Activated CD8-positive, alpha-beta memory T cell treated with anti-CD3 and anti-CD28 coated beads, Interleukin-2, amount 50 U/mL, for 48 hours (primary cell): ENCODE measurements at places on chromosomes 1 and 21.

DNA sequence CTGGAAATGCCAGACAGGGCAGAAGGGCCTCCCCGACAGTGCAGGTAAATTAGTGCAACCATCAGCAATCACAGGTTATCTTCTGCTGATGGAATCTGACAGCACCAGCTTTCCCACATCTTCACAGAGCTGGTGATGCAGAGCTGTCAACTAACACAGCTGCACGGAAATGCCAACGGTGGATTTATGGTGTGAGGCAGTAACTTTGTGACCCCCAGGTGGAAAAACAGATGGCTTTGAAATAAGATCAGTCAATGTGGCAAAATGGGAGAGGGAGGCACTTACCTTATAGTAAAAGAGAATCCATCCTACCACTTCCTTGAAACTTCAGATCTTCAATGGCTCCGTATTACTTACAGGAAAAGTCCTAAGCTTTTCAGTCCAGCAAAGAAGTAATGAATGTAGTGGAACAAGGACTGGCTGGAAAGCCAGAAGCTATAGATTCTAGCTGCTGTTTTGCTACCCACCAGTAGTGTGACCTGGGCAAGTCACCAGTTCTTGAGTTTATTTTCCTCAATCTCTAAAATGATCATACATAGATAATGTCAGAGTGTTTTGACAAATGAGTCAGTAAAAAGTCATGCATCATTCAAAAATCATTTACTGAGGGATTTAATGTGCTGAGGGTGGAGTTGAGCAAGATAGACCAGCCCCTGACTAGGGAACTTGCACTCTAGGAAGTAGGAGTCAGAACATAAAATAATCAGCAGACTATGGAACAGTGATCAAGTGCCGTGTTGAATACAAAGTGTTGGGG, 245.7 kb upstream of the JUN start:
- no peak for DNase-seq

DNA sequence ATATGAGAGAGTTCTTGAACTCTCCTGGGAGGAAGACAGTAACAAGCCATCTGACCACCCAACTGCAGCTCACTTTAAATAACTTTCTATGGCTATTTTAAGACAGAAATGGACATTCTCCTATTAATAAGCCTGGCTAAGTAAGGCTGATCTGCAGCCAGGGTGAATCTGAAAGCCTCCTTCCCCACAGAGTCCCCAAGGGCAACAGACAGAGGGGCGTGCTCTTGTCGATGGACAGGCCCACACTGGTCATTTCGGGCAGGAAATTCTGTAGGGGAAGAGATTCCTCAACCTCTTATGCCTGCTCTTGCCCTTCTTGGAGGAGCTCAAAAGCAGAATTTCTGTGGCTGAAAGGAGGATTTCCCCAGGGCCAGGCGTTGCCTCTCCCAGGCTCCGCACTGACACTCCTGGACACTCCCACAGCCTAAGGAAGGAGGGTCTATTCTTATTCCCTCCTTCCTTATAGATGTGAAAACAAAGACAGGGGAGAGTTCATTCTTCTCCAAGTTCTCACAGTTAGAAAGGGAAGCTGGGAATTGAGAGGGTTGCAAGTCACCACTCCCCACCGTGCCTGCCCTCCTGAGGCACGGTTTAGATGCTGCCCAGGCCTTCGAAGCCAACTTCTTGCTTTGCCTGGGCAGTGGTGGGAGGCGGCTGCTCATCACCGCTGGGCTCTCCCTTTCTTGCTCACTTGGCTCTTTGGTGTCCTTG, 17.9 kb upstream of the KANK4 start:
- DNase-seq, result no peak

DNA sequence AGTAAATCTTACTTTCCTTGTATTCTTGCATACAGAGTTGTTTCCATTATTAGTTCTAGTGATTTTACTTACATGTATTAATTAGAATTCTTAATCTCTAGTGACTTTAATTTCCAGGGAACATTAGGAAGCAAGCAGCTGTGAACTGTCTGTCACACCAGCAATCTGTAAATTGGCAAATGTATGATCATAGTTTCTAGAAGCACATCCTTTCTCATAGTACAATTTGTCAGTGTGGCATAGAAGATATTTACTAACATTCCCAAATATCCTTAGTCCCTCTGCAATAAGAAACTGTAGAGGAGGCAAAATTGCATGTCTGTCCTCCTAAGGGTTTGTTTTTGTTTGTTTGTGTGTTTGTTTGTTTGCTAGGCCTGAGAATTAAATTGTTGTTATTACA, 17.0 kb upstream of the FMO1 start:
- DNase-seq, result no peak

DNA sequence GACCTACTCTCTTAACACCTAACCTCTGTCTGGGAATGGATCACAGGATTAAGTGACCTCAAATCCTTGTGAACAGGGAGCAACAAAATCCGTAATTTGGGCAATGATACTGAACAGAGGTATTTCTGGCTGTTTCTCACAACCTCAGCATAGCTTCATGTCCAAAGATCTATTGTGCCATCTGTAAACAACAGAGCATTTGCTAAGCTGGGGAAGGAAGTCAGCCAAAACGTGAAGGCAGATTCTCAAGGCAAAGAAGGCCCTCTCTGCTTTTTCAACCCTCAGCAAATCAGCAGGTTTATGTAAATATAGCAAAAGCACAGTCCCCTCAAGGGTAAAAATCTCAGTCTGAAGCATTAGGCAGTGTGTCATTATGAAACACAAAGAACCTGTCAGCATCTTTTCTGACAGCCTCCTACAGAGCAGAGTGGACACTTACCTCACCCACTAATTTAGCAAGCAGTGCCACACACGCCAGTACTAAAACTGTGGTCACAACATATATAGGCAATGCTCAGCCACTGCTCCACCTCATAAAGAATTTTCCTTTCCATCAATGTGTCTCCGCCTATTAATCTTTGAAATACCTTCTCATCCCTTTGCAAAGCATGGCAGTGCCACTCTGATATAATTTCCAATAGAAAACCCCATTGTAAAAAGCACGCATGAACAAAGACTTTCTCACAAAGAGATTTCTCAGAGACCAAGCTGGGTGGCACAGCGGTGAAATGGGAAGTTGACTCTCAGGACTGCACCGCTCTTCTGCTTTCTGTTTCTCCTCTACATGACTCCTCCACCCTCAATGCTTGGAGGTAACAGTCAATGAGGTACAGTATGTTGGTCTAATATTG, 188.0 kb downstream of the RERE start:
- no peak for DNase-seq

DNA sequence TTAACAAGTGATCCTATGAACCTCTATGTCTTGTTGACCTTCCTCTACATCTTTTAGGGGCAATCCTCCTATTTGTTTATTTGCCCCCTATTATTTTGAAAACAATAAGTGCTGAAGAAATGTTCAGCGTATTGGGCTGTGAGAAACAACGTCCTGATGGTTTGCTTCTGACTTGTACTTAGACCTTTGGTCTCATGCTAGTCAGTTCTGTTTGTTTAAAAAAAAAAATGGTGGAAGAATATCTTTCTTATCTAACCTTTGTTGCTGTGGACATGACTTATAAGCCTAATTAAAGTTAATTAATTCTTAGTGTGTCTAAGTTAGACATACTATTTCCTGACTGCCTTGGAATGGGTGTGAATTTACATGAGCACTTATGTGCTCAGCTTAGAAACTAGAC, 20.7 kb downstream of the ATP1A1 start:
- no peak for DNase-seq

DNA sequence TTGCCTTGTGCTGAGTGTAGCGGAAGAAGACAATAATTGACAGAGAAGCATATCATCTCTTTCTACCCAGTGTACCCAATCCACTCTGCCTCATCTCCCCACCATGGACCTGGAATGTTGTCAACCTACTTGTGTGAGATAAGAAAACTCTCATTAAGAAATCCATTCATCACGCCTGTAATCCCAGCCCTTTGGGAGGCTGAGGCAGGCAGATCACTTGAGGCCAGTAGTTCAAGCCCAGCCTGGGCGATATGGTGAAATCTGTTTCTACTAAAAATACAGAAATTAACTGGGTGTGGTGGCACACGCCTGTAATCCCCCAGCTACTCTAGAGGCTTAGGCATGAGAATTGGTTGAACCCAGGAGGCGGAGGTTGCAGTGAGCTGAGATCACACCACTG, 209.6 kb downstream of the PBX1 start:
- no peak for DNase-seq

DNA sequence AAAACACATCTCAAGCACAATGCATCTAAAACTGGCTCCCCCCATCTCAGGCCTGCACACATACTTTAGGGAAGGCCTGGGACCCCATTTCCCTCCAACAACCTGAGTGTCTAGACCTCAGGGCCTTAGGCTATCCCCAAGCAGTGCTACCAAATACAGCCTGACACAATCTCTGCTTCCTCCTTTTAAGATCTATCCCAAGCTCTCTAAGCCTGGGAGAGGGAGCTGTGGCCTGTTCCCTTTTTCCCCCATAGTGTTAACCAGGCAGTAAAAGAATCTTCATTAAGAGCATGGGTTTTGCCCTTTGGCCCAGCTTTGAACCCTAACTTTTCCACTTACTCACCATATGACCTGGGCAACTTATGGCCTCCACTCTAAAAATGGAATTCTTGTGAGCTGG, 10.8 kb upstream of the COL8A2 start:
- DNase-seq, result no peak

GRCh38 chr1:154758346-154758745, 111.7 kb downstream of the KCNN3 start:
- peak; percentile 48 for DNase-seq

DNA sequence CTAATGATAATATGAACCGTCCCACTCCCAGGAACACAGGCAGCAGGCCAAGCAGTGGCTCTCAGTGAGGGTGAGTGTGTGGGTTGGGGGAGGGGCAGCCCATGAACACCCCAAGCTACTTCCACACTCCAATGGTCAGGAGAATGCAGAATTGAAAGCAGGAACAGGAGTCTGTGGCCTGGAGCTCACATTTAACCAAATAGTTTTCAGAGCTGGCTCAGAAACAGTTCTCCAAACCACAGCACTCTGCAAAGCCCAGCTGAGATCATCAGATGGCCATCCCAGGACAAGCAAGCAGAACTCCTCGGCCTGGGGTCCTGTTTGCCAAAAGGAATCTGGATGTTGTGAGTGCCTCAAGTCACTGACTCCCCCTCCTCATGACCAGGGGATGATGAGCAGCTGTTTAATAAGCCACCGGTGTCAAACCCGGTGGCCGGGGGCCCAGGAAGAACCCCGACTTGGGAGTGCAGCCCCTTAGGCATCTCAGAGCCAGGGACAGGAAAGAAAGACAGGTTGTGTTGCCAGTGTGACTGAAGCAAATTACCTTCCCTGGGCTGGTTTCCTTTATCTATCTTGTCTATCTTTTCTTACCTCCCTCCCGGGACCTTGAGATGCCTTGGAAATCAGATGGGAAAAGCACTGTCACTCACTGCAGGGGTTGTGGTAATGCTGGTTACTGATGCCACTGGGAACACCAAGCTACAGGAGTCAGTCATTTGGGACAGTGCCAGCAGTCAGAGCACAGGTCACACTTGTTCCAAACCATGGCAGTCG, 20.4 kb downstream of the DEGS1 start:
- no peak for DNase-seq

DNA sequence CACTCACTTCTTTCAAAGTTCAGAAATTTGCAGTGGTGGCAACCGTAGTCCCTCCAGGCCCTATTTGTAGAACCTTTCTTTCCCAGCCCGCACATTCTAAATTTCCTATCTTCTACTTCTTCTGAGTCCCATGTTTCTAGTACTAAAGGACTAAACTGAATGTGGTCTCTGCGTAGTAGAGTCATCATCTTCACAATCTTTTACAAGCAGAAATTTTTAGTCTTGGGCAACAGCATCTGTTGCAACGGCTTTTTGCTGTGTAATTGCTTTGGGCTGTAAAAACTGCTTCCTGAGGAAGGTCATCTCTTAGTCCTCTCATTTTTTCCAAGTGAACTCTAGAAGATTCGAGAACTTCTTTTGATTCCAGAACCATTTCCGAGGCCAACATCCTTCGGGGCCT, 23.9 kb downstream of the VAV3 start:
- DNase-seq, result no peak

GRCh38 chr1:204714861-204715511, 29.4 kb upstream of the LRRN2 start:
- DNase-seq, result no peak

- no peak for DNase-seq
These were observed 16.5 kb upstream of the HIVEP3 start for GRCh38 chr1:41935226-41935625.

DNA sequence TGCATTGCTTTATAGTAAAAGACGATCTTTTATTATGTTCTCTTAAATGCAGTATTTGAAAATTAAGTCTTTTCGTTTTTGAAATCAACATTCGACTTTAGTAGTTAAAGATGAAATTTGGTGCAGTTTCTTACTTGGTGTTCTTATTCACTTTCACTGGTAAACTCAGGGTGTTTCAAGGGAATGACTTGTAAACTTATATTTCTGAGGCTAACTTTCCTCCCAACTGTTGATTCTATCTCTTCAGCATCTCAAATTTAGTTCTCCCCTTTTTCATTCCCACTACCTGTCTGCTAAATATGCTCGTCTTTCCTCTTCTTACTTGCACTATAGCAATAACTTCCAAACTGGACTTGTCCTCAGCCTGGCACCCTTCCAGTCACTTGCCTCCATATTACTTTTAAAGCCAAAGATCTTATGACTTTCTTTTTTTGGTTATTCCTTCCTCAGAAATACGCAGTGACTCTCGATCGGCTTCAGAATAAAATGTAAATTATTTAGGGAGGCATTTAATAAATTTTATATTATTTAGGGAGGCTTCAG, 988 bp downstream of the SLC35A3 start:
- no peak for DNase-seq

- DNase-seq, result peak; percentile 20
These were observed 12.6 kb downstream of the S100A11 start for GRCh38 chr1:152024223-152024622.

GRCh38 chr1:113784104-113784779, 25.0 kb upstream of the PHTF1 start:
- no peak for DNase-seq

DNA sequence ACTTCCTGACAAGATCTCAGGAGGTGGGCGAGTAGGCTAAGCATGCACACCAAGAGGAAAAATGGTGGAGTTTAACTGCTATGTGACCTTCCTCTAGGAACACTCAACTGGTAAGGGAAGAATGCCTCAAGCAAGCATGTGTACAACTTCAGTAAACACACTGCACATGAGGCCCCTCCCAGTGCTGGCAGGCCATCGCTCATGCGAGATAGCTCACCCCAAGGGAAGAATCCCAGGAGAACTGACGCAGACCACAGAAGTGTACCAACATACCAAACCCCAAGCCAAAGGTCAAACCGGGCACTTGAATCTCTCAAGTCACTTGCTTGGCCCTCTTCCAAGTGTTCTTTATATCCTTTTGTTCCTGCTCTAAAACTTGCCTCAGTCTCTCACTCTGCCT, 40.5 kb upstream of the GALNT2 start:
- DNase-seq, result no peak

DNA sequence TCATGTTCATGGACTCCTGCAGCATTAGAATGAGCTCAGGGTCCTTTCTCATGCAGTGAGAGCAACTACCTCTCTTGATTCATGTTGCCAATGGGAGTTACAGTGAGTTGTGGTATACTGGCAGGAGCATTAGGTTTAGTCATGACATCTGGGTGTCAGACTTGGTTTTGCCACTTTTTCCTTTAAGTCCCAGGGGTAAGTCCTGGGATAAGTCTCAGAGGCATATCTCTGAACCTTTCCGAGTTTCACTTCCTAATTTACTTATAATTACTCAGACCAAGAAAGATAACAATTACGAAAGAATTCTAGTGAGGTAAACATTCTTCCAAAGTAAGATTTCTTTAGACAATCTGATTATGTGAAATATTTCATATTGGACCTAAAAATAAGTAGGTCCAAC, 606.0 kb downstream of the SMYD3 start:
- no peak for DNase-seq

GRCh38 chr21:25649146-25649545, 10.1 kb downstream of the JAM2 start:
- no peak for DNase-seq
